Activated gamma-delta T cell treated with Interleukin-2 at 50 U/mL for 16 hours (primary cell): ENCODE measurements at places on chromosomes 2 and 18.

GRCh38 chr18:48129621-48130082, 199.2 kb upstream of the SMAD2 start:
- no peak for DNase-seq

GRCh38 chr18:77433076-77433475, 183.4 kb downstream of the GALR1 start:
- no peak for DNase-seq

- no peak for DNase-seq
Measured at GRCh38 chr18:6106091-6106685, 210.9 kb upstream of the TMEM200C start.

- DNase-seq: no peak
Measured at GRCh38 chr2:66426244-66427111, 8.4 kb upstream of the MEIS1 start.

GRCh38 chr2:190452433-190452832, 44.3 kb downstream of the MFSD6 start:
- no peak for DNase-seq

- no peak for DNase-seq
Measured at GRCh38 chr18:7921938-7922587, 354.9 kb downstream of the PTPRM start.

- DNase-seq: no peak
Measured at GRCh38 chr2:61178603-61179545, 16.9 kb downstream of the C2orf74 start.

- no peak for DNase-seq
Measured at GRCh38 chr2:58856100-58856499, 615.0 kb upstream of the FANCL start.

DNA sequence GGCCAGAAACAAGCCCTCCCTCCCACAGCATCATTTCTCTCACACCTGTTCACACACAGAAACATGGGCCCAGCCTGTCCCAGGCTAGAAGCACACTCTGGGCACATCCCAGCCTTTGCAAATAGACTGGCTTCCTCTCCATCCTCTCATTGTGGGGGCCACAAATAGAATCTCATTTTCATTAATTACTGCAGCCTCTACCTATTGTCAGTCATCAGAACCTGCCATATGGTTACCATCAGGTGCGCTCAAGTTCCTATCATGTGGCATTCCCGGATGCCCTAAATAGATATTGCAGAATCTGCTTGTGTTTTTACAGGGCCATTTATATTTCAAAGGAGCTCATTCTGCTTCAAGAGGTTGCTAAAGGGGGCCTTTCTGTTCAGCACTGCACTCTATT, 460.7 kb downstream of the BCL11A start:
- DNase-seq: no peak

- DNase-seq: no peak
Measured at GRCh38 chr2:209468846-209469245, 45.0 kb downstream of the MAP2 start.

- no peak for DNase-seq
Measured at GRCh38 chr2:229873123-229873581, 48.7 kb downstream of the TRIP12 start.

- no peak for DNase-seq
Measured at GRCh38 chr2:162113776-162114168, 38.3 kb downstream of the GCG start.

DNA sequence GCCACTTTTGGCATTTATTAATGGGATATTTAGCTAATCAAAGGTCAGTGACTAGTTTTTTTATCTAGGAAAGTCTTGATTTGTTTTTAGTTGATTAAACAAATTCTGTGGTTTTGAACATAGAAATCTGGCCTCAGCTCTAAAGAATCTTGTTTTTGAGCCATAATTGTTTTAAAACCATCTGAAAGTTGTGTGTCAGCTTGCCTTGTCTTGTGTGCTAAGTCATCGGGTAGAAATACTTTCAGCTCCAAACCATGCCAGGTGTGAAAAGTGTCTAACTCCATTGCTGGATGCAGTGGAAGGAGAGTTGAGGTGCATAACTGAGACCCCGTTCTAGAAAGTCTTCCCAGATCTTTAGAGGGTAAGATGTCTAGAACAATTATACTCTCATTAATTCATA, 22.7 kb downstream of the FARP2 start:
- DNase-seq: no peak

- DNase-seq: no peak
Measured at GRCh38 chr2:228986961-228987360, 284.1 kb downstream of the PID1 start.

GRCh38 chr2:200486529-200486928, 23.3 kb downstream of the KCTD18 start:
- DNase-seq: no peak

DNA sequence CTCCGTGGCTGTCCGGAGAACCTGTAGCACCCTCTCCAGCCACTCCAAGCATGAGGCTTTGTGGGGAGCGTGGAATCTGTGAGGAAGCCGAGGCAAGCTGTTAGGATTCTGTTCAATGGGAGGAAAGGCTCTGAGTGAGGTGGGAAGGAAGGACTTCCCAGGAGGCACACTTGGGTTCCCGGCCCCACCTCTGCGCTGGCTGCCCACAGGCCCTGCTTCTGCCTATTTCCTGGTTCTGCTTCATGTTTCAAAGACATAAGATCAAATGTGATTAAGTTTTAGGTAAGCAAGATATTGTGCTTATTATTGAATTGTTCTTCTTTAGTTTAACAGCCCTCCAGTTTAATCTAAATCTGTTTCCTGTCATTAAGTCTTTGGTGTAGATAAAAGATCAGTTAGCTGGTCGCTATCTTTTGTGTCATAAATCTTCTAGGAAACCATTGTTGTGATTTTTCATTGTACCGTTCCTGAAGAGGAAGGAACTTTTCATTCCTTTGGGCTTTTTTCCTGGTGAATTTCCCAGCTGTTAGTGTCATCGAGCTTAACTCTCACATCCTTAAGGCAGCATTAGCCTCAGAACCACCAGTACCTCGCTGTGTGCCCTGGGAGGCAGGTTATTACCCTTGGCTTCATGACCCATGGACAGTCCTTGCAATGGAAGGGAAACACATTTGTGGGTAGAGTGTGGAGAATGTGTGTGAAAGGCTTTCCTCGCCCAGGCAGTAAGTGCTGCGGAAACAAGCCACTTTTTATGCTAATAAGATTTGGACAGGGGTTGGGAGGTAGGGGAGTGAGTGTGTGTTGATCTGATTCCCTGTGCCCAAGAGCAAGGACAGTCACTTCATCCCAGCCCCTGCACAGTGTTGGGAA, 61.9 kb upstream of the ALPP start:
- no peak for DNase-seq

DNA sequence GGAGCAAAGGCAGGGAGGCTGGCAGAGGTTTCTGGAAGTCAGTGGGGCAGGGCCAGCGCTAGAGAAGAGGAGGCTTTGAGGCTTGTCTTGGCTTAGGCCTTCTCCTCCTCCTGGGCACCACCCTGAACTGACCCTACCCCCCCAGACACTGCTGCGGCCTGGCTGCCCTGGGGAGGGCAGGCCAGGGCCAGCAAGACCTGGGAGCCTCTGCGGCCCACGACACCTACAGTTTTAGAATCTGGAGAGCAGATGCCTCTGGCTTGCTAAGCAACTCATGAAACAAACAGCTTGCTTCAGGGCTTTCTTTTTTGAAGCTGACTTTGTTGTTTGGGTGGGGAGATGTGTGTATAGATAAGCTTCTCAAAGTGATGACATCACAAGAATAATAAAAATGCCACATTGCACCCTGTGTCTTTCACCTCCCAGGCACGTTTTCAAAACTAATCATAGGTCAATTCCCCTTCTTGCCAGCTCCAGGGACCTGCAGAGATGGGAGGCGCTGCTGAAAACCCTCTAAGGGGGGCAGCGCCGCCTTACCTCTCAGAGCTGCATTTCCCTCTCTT, 46.2 kb upstream of the SMAD7 start:
- DNase-seq: no peak

DNA sequence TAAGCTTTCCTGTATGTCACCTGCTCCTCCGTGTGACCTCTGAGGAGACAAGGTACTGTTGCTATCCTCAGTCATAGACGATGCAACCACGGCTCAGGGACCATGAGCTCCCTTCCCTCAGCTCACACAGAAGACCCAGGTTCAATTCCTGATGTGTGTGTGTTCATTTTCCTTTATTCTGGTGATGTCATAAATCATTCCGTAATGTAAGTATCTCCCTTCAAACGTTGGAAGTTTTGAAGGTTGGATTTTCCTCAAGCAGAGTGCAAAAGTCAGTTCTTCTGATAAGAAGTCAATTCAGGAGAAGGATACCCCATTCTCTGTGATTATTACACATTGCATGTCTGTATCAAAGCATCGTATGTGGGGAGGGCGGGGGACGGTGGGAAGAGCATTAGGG, 118.9 kb upstream of the FAM136A start:
- no peak for DNase-seq

- DNase-seq: no peak
Measured at GRCh38 chr2:68103709-68104055, 40.9 kb upstream of the C1D start.

GRCh38 chr2:230758566-230759480, 46.2 kb downstream of the CAB39 start:
- DNase-seq: no peak

DNA sequence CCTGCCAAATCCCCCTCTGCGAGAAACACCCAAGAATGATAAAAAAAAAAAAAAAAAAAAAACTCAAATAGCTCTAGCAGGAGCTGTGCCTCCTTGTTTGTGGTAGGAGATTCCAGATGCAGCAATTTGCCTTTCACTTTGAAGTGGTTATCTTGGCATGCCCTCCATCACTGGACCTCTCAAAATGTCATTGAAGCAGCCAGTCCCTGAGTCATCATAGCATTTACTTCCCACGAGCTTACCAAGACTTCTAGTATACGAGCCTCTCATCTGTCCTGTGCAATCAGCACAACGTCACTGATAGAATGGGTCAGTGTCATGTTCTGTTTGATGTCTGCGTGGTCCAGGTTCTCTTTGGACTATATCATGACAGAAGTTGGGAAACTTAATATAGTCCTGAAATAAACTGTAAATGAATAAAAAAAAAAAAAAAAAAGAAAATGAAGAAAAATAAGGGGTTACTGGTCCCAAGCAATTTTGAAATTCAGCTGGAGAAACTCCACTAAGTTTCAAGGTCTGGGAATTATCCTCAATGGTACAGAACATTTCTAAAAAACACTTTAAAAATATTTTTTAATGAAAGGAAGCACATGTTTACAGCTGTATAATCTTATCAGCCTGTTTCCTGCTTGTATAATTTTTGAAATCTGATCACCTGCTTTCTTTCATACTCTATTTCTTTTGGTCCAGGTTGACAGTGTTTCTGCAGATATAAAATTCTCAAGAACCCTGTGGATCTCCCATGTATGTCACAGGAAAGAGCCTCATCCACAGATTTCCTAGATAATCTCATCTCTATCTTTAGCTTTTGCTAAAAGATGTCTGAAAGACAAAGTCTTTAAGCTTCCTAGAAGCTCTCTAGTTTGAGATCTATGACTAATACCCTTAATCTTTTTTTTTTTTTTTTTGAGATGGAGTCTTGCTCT, 74.1 kb upstream of the EHBP1 start:
- DNase-seq: no peak

DNA sequence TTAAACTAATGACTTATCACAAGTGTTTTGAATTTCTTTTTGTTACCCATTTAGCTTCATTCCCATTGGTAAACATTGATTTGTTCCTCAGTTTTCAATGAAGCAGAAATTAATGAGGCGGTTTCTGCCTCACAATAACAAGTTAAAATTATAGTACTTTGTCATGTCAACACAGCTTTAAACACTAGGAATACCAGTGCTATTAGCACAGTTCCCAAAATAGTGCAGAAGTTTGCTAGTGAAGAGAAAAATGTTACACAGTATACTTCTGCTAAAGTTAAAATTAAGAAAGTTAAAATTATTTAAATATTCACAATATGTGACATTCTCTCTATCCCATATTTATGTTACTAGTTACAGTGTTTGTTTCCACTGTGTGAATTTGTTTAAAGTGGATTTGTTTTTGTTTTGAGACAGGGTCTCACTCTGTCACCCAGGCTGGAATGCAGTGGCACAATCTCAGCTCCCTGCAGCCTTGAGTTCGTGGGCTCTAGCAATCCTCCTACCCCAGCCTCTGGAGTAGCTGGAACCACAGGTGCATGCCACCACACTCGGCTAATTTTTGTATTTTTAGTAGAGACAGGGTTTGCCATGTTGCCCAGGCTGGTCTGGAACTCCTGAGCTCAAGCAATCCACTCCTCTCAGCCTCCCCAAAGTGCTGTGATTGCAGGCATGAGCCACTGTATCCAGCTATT, 3.8 kb upstream of the CHN1 start:
- no peak for DNase-seq

GRCh38 chr2:120803764-120804335, 68.2 kb downstream of the GLI2 start:
- DNase-seq: no peak

GRCh38 chr2:134564549-134564948, 154.3 kb downstream of the TMEM163 start:
- DNase-seq: no peak

DNA sequence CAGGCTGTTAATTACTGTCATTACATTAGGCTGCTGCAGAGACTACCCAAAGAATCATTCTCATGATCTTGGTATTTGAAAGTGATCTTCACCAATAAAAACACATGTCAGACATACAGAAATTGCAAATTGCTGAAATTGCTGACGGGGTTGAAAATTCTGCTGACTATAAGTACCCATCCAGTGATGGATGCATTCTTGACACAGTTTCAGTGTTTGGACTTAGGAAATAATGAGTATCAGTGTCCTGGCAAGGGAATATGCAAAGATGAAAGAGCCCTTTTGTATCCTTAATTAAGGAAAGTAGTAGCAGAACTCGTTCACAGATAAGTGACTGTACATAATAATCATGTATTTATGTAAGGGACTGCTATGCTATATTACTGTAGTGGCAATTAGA, 221.1 kb upstream of the ATP5MC3 start:
- DNase-seq: no peak

GRCh38 chr2:60523963-60524362, 29.5 kb downstream of the BCL11A start:
- DNase-seq: no peak

DNA sequence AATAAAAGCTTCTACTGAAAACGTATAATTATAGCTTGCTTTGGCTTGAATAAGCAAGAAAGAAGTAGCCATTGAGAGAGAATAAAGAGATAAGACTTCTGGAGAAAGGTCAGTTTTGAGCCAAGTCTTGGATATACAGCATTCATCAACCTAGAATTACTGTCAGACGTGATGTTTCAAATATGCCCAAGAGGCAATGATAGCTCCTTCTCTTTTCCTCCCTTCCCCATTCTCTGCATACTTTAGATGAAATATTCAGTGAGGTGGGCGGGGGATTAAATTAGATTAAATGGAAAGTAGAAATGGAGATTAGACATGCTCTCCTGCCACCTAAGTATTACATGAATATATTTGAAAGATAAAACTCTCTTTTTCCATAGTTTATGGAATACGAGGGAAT, 8.7 kb downstream of the ANTXR1 start:
- no peak for DNase-seq

GRCh38 chr2:144358979-144359541, 160.9 kb downstream of the ZEB2 start:
- DNase-seq: no peak
